OCI-M1 (cell line): ENCODE measurements at places on chromosomes 11 and 22.

DNA sequence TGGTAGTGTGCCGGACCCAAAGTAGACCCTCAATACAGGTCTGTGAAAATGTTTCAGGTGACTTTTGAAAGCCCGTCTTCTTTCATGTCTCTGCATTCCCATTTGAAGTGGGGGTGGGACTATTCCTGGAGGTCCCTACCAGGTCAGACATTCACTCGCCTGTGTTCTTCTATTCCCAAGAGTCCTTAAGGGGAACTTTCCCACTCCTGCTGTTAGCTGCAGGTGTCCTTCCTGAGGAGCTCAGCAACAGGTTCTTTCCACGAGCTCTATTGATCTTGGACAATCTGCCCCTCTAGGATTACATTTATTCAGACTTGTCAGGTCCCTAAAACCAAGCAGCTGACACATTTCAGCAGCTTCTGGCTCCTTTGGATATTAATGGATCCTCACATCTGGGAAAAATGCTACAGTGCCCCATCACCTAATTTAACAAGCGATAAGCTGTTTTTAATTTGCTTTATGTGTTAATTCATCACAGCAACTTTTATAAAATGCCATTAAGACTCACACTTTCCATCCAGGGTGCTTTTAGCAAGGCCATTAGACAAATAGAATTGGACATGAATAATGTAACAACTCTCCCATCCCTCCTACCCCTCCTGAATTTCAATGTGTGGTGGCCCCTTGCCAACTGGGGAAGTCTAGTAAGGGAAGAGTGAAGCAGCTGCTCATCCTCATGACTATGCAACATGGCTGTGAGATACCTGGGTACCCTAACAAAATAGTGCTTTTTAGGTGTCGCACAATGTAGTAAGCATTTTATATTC lies 259.5 kb upstream of the CCDC90B start:
- DNase-seq, result no peak

- peak; percentile 17 for DNase-seq
Measured at GRCh38 chr22:19598054-19598855, 74.0 kb upstream of the CLDN5 start.

- no peak for DNase-seq
Measured at GRCh38 chr22:49405590-49405989, 422.1 kb downstream of the BRD1 start.

GRCh38 chr11:38900211-38900610 lies 2302.2 kb upstream of the RAG2 start:
- DNase-seq, result no peak

GRCh38 chr11:4916581-4916980 lies 2.6 kb downstream of the OR51G2 start:
- no peak for DNase-seq

DNA sequence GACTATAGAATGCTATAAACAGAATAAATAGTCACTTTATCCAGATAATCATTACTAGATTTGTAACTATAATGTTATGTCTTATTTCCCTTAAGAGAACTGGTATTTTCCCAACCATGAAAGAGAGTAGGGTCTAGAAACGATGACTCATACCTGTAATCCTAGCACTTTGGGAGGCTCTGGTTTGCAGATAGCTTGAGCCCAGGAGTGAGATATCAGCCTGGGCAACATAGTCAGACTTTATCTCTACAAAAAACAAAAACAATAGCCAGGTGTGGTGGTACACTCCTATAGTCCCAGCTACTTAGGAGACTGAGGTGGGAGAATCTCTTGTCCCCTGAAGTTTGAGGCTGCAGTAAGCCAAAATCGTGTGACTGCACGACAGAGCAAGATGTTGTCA lies 30.9 kb downstream of the OR52A5 start:
- DNase-seq, result peak; percentile 25

- no peak for DNase-seq
Measured at GRCh38 chr22:38115423-38116205, 5.1 kb upstream of the BAIAP2L2 start.

DNA sequence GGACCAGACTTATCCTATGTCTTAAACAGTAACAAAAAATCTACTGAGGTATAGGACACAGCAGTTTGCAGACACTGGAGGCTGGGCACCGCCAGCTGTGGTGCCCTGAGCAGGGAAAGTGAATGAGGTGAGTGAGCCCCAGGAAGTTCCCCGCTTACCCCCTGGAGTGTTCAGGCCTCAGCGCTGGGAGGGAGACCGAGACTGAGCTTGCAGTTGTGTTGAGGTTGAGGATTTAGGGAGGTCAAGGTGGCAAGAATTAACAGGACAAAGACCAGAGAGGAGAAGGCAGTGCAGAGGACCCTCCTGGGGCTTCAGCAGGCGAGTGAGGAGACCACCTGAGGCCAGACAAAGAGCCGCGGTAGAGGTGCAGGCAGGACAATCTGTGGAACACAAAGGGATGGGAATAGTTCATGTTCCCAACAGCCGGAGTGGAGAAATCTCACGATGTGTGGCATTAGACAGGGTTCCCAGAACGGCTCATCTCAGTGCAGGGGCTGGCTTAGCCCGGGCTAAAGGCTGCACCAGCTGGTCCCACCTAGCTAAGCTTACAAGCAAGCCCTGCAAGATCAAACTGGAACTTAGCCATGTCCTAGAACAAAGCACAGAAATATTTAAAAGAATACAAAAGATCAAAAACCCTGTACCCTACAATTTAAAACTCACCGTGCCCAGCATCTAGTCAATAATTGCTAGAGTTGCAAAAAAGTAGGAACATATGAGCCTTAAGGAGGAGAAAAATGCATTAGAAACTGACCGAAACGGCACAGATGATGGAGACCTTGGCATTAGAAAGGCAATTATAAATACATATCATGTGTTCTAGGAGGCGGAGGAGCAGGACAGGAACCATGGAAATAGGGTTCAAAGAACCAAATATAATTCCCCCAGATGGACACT lies 47.4 kb upstream of the PITPNB start:
- no peak for DNase-seq

GRCh38 chr11:119469506-119469905 lies 46.5 kb upstream of the THY1 start:
- DNase-seq, result no peak

- DNase-seq, result peak; percentile 83
Measured at GRCh38 chr22:22787786-22788459, 99.7 kb upstream of the IGLL5 start.

DNA sequence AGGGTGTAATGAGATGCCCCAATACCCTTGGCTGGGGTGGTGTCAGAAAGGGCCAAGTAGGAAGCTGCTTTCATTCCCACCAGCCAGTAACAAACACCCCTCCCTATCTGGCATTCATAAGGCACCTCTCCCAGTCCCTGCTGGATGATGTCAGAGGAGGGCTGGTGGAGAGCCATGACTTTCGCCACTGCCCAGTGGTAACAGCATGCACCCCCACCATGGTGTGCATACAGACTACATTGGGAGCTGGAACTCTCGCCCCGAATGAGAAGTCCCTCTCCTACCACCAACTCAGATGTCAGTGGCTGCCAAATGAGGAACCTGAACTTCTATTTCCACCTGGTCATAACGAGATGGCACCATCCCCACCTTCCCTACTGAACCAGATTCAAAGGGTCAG lies 73.3 kb downstream of the SGSM3 start:
- no peak for DNase-seq

- peak; percentile 97 for DNase-seq
Measured at GRCh38 chr22:19766511-19767426, 6.2 kb downstream of the TBX1 start.

DNA sequence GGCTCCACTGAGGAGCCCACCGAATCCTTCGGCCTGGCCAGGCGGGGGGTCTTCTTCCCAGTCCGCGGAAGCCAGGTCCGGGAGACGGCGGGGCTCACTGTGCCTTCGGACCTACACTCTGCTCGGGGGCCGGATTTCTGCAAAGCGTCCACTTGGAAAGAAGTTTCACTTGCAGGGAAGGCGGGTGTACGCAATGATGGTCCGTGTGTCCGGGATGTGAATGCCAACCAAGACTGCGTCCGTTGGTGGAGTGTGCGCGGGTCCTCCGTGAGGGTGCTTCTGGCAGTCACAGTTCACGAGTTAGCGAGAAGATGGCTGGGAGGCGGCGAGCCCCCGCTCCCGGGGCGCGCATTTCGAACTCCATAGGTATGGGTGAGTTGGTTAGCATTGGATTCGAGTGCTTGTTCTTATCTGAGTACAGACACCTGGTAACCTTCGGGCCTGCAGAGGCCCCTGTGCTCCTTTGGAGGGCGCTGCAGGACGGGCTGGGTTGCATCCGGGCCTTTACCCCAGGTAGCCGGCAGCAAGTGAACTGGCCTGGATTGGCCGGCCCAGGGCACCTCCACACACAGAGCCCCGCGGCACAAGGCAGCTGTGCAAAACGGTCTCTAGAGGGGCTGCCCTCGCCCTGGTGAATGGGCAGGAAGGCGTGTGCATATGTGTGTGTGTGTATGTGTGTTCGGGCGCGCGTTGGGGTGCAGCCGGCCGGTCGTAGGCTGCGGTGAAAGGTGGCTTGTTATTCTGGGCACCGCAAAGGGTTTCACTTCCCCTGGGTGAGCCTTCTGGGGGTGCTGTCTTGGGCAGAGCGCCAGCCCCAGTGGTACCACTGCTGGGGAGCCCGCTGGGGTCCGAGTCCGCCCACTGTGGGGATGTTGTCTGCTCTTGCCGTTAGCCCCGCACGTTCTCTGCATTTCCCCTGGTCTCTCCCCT lies 13.3 kb upstream of the CYP2R1 start:
- DNase-seq, result peak; percentile 90

GRCh38 chr11:68015467-68015866 lies 5.3 kb downstream of the ALDH3B1 start:
- no peak for DNase-seq

- peak; percentile 78 for DNase-seq
Measured at GRCh38 chr11:29343465-29344333, 673.1 kb downstream of the KCNA4 start.

GRCh38 chr22:42357221-42357620 lies 75.0 kb downstream of the NFAM1 start:
- DNase-seq, result no peak

DNA sequence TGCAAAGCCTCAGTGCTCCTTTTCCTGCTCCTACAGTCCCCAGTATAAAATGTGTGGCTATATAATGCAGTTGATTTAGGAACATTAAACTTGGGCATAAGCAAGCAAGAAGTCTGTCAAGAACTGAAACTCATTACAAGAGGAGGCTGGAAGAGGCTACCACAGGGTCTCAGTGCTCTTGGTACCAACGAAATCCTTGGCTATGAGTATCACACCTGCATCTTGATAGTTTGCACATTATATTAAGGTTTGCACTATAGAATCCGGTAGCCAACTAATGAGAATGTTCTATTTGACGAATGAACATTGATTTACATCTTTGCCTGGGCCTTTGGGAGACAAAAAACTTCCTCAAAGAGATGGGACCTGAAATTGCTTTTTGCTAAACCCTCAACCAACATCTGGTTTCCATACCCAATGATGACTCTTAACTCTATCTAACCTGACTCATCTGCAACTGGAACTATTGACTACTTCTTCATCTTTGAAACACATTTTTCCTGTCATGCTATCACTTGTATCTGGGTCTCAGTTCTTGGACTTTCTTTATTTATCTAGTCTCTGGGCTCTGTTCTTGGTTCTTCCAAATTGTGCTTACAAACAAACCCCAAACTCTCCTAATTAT lies 207.2 kb upstream of the CTSC start:
- no peak for DNase-seq

GRCh38 chr11:88326099-88326498 lies 11.4 kb downstream of the CTSC start:
- no peak for DNase-seq

DNA sequence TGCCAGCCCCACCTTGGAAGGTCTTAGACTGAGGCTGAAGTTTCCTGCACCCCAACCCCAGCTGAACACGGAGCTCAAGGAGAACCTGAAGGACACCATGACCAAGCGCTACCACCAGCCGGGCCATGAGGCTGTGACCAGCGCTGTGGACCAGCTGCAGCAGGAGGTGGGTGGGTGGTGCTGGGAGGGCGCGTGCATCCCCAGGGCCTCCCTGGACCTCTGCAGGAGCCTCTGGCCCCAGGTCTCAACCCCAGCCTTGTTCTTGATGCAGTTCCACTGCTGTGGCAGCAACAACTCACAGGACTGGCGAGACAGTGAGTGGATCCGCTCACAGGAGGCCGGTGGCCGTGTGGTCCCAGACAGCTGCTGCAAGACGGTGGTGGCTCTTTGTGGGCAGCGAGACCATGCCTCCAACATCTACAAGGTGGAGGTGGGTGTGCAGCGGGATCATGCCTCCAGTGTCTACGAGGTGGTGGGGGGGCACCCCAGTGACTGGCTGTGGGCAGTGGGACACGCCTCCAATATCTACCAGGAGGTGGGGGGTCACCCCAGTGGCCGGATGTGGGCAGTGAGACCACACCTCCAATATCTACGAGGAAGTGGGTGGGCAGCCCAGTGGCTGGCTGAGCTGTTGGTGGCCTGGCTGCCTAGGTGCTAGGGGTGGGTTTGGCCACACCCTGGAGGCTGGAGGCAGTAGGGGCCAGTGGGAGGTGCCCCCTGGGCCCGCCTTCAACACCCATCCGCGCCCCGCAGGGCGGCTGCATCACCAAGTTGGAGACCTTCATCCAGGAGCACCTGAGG lies 4.6 kb downstream of the CD151 start:
- no peak for DNase-seq

- DNase-seq, result no peak
Measured at GRCh38 chr22:36767035-36767775, 8.7 kb downstream of the IFT27 start.

DNA sequence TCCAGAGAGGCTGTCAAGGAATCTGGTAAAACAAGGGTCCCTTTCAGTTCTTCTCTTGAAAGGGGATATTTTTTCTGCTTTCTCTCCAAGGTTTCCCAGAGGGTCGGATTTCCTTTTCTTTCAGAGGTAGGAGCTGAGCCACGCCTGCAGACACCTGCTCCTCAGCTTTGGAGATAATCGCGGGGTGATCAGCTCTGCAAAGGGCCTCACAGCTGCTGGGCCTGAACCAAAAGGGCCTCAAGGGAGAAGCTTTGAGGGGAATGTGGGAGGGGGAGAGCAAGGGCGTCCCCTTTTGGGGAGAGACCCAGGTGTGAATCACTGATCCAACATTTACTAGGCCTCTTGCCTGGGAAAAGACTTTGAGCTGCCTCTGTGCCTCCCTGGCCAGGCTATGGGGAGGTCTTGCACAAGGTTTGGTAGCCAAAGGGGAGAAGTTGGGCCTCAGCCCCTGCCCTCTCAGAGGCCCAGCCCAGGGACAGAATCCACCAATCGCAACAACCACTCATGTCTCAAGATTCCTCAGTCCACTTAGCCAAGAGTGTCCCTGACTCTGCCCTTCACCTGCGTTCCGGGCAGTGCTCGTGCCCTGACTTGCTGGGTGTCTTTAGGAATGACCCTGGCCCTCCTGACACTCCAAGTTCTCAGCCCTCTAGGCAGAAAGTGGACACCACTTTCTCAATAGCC lies 14.0 kb upstream of the TP53I11 start:
- DNase-seq, result no peak

- DNase-seq, result no peak
Measured at GRCh38 chr11:117782101-117782500, 14.9 kb downstream of the DSCAML1 start.

DNA sequence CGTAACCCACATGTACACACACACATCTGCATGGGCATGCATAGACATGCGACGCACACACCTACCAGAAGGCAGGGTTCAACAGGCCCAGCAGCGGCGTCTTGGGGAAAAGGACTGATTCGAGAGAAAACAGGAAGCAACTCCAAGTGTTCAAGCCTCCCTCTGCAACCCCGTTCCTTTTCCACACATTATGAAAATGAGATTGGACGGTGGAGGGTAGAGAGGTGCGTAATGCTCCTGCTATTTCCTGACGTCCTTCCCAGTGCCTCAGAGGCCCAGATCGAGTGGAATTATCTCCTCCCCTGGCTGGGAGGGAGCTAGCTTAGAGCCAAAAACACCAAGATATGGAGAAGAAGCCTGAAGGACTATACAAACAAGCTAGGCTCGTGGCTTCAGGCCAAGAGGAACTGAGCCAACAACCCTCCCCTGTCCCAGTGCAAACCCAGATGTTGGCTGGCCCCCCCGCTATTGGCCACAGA lies 289.2 kb downstream of the MN1 start:
- no peak for DNase-seq
